NCI-H1417 (cell line): ENCODE measurements at places on chromosomes 1 and 21.

DNA sequence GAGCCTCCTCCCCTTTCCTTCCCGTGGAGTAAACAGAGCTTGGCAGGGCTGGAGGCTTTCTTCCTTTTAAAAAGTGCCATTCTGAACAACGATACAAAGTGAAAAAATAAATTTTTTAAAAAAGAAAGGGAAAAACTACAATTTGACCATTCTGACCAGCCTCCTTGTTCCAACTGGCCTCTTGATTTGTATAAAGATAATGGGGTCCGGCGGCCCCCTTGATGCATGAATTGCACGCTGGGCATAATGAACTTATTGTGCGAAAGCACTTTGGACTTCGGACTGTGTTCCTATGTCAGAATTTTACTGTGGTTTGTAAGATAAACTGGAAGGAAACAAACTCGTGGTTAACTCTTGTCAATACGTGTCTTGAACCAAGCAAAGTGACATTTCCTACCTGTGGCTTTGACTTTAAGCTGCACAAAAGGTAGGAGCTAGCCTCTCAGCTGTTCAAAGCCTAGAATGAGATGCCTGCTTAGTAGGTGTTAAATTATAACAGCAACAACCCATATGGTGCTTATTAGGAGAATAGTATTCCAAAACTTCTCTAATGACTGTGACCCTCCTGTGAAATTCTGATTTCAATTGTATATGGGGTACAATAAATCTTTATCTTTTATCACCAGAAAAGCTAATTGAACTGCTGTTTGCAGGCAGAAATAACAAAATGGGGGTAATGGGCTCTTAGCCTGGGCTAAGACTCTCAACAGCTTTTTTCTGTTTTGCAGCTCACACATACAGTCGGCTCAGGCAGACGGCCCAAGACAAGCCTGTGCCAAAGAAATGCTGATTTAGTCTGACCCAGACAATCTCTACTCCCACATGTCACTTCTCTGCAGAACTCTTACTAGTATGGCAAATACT is 9.3 kb downstream of the IRF2BP2 start:
- DNase-seq = no peak

GRCh38 chr1:60133848-60134247 is 60.3 kb upstream of the C1orf87 start:
- no peak for DNase-seq

GRCh38 chr1:183040547-183040971 is 17.3 kb downstream of the LAMC1 start:
- DNase-seq = peak; percentile 64

DNA sequence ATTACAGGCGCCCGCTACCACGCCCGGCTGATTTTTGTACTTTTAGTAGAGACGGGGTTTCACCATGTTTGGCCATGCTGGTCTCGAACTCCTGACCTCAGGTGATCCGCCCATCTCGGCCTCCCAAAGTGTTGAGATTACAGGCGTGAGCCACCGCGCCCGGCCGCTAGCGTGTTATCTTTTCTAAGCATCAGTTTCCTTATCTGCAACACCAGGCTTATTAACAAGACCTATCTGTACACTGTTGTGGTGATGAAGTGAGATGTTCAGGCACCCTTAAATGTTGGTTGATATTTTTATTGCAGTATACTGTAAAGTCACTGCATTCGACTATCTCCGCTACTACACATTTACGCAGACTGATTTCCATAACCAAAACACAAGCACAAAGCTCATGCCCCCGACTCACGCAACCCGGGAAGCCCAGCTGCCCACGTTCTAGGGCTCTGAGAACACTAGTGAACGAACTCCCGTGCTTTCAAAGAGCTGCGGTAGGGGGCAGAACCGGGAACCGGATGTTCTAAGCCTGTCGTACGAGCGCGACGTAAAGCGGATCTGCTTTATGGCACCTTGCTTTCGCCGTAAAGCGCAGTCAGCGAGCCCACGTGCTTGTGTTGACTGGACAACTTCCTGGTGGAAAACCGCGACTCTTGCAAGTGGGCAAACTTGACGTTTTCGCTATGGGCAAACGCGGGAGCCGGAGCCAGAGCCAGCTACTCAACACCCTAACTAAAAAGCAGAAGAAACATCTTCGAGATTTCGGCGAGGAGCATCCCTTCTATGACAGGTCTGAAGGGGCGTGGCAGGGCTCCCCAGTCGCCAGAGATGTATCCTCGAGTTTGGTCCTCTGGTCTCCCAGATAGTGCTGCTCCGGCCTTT is at the start of gene UTP25:
Gene UTP25 (plus strand): TSS at position 589 of the 879 bp plus-strand sequence. CDS start 92 bp downstream, at position 681.
- peak; percentile 93 for DNase-seq

DNA sequence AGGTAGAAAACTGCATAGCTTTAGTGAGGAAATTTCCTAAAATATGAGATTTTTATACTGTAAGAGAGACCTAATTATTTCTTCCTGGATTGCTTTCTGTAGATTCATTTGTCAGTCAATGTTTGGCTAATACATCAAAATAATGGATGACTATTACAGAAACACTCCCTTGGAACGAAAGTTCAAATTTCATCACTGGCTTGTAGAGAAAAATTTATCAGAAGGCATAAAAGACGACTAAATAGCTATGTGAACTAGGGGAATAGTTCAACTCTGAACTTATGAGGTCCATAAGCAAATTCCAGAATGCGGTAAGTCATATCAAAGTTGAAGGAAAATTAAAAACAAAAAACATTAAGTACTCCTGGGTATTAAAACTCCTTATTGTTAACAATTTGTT is 36.0 kb downstream of the WNT2B start:
- DNase-seq = no peak

DNA sequence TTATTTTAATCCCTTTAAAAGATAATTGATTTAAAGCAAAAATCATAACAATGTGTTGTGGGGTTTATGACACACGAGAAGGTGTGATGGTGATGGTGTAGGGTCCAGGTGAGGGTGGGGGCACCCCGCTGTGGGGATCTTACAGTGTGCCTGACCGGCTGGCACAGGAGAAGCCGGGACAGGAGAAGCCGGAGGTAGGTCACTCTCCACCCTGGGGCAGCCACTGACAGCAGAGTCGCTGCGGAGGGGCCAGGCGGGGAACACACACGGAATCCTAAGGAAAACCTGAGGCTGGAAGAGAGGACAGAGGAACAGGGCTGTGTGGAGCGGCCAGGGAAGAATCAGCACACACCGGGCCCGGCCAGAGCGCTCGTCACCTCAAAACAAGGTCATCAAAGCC is 4.3 kb upstream of the LRRC3 start:
- DNase-seq = no peak

- DNase-seq = no peak
Observed at GRCh38 chr1:54940042-54940441, 40.4 kb upstream of the TMEM61 start.

DNA sequence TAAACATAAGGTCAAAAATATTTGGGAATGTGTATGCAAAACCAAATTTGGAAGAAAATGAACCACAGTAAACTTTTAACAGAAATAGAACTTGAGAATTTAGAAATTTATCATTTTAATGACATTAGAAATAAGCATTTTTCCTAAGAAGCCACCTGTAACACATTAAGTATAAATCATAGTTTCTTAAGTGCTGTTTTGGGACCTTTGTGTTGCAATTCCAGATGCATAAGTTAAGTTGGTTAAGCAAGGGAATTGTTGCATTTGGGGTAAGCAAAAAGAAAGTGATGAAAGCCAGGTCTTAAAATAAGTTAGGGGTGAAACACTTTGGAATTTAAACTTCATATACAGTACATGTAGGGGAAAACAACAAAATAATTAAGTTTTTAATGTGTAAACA is 49.8 kb downstream of the CDKN2C start:
- DNase-seq = no peak

- no peak for DNase-seq
Observed at GRCh38 chr1:206589206-206589605, 23.1 kb downstream of the EIF2D start.

GRCh38 chr1:3113741-3114056 is 44.7 kb downstream of the PRDM16 start:
- no peak for DNase-seq

DNA sequence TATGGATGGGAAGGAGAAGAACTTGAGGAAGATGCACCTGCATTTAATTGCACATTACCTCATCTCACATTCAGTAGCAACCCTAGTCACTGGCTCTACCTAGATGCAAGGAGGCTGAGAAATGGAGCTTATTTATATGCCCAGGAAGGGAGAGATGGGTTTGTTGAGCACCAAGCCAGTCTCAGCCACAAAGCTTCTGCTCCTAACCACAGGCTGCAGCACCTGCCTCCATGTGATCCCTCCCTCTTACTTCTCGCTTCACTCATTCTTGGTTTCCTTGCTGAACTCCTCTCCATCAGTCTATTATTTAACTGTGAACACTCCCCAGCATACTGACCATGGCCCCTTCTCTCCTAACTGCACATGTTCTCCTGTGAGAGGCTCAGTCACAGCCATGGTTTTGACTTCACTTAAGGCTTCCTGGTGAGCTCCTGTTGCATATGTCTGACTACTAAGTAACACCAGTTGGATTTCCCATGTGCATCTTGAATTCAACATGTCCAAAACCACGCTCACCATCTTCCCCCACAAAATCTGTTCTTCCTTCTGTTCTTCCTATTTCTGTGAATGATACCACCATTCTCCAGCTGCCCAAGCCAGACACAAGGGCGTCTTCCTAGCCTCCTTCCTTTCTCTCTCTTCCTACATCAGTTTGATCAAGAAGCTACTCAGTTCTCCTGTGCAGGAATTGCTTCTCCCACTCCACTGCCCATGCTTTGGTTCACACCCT is 139.8 kb downstream of the AK5 start:
- no peak for DNase-seq

DNA sequence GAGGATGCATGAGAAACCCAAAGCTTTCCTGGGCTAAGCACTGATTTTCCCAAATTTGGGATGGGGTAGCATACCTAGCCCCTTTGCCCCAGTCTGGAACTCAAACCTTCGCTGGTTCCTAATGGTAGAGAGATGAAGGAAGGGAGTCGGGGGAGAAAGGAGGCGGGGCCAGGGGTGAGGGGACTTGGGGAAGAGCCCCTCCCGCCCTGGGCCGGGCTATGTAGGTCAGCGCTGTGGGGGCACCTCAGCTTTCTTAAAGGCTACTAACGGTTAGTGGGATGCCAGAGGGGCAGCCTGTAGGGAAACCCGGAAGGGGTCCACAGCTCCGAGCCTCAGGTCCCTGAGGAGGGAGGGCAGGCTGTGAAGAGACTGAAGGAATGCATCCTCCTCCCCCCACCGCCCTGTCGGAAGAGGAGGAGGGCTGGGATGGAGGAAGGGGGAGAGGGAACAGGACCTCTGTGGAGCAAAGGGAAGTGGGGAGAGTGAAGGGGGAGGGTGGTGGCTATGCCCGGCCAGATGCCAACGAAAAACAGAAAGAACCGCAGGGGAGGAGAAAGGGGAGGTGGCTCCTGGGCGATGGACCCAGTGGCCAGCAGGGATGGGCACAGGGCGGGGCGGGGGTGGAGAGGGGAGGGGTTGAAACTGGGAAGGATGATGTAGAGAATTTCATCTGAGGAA is 1.3 kb downstream of the CADM3 start:
- DNase-seq = no peak
